Left ventricle myocardium superior (tissue), 1 donor: ENCODE measurements at places on chromosomes 7 and 10. TPM values are rescaled to one million over a fixed set of nuclear protein-coding genes. Genes with fewer than 3 reads are reported as not detected.

DNA sequence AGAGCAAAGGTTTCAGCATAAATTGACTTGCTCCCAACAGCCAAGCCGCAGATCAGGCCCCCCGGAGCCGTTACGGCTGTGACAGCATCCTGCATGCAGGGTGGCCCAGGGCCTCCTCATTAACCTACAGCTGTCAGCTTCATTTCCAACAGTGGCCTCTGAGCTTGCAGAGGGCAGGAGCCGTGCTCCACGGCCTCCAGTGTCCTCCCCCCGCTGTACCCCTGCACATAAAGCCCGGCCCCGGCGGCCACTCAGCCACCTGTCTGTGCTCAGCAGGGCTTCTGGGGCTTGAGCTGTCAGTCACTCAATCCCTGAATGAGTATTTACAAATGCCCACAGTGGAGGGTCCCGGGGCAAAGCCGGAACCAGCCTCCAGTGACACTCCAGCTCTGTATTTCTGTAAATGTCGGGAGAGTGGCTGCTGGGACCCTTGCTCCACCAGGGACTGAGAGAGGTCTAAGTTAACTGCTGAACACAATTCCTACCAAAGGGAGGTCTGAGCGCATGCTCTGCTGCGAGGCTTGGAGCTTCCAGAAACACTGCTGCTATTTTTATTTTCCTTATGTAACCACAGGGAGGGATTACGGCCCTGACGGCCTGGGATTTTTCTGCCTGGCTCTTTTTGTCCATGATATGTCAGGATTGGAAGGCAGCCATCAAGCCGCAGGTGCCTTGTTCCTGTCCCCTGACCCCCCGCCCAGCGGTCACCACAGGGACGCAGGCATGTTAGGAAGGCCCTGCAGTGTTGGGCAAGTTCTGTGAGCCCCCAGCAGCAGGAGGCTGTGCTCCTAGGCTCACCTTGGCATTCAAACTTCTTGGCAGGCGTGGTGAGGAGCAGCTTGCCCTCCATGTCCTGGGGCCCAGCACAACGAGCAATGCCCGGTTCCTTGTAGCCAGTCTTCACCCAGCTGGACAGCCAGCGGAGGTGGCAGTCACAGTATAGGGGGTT, 165.0 kb downstream of the SLIT1 start:
- DNase-seq, result peak; percentile 73

GRCh38 chr7:32941181-32941580, 16.1 kb upstream of the FKBP9 start:
- no peak for DNase-seq

GRCh38 chr7:137454767-137455166, 111.2 kb upstream of the PTN start:
- peak; percentile 38 for DNase-seq

GRCh38 chr10:47041396-47042198, 130.4 kb downstream of the PTPN20 start:
- no peak for DNase-seq

DNA sequence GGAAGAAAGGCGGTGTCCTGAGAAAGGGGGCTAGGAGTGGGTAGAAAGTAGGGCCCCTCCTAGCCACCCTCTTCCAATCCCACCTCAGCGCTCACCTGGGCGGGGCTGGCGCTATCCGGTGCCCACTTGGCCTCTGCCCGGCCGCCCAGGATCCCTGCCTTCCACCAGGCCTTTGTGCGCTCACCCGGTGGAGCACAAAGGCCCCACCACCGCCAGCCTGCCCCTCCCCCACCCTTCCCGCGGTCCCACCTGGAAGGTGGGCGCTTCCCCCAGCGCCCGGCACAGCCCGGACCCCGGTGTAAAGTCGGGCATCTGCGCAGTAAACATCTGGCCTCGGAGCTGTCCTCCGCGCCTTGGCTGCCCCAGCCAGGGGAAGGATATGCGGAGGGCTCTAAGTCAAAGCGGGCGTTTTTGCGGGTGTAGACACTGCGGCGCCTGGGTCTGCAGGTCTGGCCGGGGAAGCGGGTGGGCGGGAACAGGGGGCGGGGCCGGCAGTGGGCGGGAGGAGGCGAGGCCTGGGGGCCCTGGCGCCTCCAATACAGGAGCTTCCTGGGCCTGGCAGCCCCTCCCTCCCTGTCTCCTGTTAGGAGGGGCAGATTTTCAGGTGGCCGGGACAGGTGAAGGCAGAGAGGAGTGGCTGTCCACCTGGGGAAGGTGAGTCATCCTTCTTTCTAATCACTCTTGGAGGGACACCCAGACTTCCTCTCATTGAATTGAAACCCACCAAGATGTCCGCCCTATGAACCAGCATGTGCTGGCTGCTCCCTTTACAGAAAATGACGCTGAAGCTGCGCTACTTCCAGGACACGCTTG, 49.3 kb downstream of the PNLIPRP2 start:
- DNase-seq, result no peak

The ASB10 gene
- total RNA-seq, result 46.1 TPM

The TMEM168 gene
- total RNA-seq, result 14.4 TPM

The KAZALD1 gene
- 7.8 TPM for total RNA-seq

DNA sequence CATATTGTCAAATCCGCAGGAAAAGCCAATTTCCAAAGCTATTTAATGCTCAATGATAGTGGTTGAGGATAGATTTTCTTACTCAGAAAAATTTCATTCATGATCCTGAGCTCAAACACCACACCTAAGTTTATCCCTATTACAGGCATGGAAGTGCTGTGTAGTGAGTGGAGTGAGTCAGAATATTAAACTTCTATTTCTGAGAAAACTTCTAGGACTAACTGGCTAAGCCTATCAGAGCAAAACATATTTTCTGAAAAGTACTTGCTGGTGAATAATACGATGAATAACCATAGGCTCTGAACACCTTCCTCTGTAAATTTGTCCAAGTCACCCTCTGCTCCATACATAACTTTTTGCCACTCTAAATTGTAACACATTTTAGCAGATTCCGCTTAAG, 221.5 kb downstream of the SUGCT start:
- DNase-seq, result no peak

DNA sequence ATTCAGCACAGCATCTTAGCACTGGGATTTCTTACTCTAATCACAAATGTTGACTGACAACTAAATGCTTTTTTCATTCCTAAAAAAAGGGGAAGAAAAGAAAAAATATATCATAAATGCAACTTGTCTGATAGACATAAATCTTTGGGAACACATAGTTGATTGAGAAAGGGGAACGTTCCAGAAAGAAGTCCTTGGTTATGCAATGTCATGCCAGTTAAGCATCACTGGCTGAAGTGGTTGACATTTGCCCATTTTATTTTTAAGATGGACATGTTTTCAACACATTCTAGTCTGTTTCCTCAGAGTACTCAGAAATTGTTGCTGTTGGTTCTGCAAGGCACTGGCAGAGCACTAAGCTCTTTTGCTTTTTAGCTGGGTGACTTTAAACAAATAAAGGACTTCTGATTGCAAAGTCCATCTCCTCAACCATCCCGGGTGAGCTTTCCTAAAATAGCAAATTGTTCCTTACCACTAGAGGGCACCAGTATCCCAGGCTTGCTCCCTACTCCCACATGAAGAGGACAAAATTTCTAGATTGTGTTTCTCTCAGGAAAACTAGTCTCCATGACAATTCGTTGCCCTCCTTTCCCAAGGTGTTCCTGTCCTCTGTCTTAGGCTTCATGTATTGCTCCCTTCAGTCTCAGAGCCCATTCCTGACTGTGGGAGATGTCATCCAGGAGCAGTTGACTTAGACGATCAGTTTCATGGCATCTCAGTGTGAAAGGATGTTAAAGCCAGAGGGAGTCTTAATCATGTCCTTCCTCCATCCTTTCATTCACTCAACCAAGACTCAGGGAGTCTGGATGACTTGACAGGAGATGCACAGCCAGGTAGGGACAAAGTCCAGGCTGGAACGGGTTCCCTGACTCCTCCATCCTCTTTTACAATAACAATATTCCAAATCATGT, 23.9 kb downstream of the OPALIN start:
- DNase-seq, result no peak
